Pulmonary artery endothelial cell (primary cell): ENCODE measurements at places on chromosomes 5 and 9. TPM values are rescaled to one million over a fixed set of nuclear protein-coding genes. Genes with fewer than 3 reads are reported as not detected.

Gene BTNL9
- 0.04 and 0.07 TPM in 2 replicates for total RNA-seq

GRCh38 chr9:89461265-89461664, 36.6 kb downstream of the SEMA4D start:
- no peak for DNase-seq

DNA sequence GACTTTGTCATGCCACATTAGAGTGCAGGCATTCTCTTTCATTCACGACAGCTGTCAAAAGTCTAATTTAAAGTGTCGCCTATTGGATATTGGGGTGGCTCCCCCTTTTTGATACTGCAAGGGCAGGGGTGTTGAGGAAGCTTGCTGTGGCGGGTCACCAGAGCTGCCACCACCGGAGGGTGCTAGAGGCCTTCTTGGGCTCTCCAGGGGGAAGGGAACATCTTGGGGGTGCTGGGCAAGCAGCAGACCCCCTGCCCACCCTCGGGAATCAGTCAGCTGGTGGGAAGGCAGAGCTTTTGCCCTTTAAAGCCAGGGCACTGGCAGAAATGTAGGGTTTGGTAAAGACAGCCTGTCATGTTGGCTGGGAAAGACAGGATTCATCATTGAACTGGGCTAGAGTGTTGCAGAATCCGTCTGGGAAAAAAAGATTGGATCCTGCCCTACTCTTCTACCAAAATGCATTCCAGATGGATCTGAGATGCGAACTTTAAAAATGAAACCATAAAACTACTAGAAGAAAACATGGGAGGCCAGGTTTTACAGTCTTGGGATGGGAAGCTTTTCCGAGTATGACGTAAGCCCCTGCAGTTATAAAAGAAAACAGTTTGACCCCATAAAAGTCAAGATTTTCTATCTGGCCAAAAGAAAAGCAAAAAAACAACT, 22.3 kb downstream of the COL5A1 start:
- no peak for DNase-seq

GRCh38 chr5:158765407-158765806, 334.3 kb downstream of the EBF1 start:
- no peak for DNase-seq
